ENCODE measurements at places on chromosomes 6 and 20.

- no peak for DNase-seq
Measured at GRCh38 chr6:43606019-43606418, 23.0 kb downstream of the GTPBP2 start.

- DNase-seq, result no peak
Measured at GRCh38 chr6:3546121-3546520, 89.3 kb upstream of the SLC22A23 start.

GRCh38 chr20:8849990-8850389 lies 218.9 kb upstream of the PLCB4 start:
- no peak for DNase-seq

GRCh38 chr6:89186762-89187161 lies 30.4 kb downstream of the GABRR1 start:
- no peak for DNase-seq

- no peak for DNase-seq
Measured at GRCh38 chr6:165804331-165805066, 141.5 kb upstream of the PDE10A start.

DNA sequence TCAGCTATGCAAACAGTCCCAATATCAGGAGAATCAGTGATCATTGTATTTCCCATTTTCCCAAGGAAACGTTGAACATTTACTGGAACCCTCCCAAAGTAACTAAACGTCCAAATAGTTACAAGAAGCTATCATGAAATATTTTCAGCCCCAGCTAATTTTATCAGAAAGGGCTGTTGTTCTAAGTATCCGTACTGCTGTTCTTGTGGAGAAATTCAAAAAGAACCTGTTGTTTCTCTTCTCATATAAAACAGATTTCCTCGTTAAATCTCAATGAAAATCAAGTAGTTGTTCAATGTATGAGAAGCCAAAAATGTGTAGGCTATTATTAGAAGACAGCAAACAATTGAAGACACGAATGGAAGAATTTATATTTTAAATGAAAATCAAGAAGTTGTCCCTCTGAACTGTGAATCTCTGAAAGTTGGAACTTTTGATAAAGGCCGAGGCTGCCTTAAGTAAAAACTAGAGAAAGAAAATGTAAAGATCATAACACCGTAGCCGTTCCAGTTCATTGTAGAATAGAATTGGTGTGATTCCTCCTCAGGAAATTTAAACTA lies 107.7 kb downstream of the HFE start:
- no peak for DNase-seq

DNA sequence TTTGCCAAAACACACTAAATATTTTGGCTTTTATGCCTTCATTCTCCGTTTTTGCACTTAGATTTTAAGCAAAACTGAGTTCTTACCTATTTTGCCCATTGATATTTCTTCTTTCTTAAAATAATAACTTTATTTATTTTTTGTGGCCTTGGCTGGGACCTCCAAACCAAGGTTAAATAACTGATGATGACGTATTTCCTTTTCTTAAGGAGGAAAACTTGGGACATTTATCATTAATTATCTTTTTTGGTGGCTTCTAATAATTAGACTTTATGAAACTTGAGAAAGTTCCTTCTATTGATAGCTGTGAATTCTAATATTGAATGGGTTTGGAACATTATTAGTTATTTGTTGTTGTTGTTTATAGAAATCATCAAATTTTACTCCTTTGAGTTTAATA lies 154.5 kb downstream of the ADGB start:
- DNase-seq, result no peak

GRCh38 chr6:257774-258173 lies 34.5 kb upstream of the DUSP22 start:
- no peak for DNase-seq

GRCh38 chr6:7214468-7214867 lies 98.5 kb downstream of the SSR1 start:
- DNase-seq, result no peak

GRCh38 chr6:71529769-71530168 lies 241.2 kb downstream of the OGFRL1 start:
- no peak for DNase-seq

DNA sequence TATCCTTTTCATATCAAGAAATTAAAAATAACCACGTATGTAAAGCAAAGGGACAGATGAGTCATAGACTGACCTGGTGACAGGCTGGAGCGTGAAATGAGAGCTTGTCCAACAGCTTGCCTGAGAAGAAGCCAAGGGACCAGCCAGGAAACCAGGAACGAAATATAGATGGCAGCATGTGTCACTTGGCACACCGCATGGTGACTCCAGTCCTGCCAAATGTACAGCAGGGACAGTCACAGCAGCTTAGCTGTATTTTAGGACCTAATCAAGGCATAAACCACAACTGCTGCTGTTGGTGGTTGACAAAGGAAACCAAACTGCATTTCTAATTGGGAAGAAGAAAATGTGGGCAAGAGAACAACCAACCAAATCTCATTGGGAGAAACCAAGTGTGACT lies 755.0 kb downstream of the TFAP2A start:
- no peak for DNase-seq

DNA sequence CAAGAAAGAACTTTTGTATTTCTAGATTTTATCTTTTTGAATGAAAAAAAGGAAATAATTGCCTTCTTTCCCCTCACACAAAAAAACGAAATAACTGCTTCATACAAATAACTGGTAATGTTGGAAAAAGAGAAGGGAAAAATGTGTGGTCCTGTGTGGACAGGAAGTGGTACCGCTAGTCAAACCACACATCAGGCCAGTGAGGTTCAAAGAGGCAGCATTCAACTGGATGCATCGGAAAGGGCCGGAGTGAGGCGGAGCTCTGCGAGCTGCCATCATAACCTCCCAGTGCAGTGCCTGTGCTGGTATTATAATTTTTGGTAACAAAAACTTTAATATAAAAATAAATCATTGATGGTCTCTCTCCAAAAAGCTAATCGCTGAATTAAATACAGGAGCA lies 111.2 kb downstream of the IRF4 start:
- no peak for DNase-seq

DNA sequence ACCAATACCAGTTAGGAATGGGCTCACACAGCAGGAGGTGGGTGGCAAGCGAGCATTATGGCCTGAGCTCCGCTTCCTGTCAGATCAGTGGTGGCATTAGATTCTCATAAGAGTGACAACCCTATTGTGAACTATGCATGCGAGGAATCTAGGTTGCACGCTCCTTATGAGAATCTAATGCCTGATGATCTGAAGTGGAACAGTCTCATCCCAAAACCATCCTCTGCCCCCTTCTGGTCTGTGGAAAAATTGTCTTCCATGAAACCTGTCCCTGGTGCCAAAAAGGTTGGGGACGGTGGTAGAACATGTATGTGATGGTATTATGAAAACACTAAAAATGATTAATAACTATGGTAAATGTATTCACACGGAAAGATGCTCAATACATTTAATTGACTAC lies 99.7 kb upstream of the HIVEP1 start:
- DNase-seq, result no peak

GRCh38 chr20:11935212-11936154 lies 17.8 kb downstream of the BTBD3 start:
- DNase-seq, result no peak

- no peak for DNase-seq
Measured at GRCh38 chr6:112592159-112592558, 245.0 kb downstream of the RFPL4B start.

DNA sequence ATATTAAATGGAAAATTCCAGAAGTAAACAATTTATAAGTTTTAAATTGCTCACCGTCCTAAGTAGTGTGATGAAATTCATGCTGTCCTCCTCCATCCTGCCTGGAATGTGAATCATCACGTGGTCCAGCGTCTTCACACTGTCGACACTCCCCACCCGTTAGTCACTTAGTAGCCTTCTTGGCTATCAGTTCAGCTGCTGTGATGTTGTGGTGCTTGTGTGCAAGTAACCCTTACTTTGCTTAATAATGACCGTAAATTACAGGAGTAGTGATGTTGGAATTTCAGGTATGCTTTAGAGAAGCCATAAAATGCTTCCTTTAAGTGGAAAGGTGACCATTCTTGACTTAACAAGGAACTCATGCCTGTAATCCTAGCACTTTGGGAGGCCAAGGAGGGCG lies 25.2 kb downstream of the RIOK1 start:
- DNase-seq, result no peak

GRCh38 chr20:18265441-18265840 lies 22.9 kb upstream of the ZNF133 start:
- no peak for DNase-seq

DNA sequence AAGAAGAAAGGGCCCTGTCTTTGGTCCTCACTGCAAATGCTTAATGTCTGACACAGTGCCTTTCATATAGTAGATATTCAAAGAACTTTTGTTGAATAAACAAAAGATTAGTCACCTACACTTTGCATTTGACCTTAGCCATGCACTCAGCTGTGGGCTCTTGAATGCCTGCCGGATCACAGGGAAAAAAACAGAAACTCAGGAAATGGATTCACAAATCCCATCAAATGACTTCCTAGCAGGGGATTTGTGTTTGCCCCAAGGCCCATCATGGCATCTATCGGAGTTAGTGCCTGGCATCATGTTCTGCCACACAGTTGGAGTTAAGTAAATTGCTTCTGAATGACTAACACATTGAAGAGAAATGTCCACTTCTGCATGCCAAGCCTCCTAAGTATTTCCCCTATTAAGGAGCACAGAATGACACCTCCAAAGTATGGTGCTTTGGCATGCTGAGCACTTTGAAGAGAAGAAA lies 72.3 kb upstream of the DST start:
- peak; percentile 71 for DNase-seq

GRCh38 chr20:25195014-25195961 lies at the start of gene ENTPD6:
Gene ENTPD6, plus strand, starts transcription at chr20:25195712. Its CDS starts 10,825 bp downstream, at chr20:25206537.
- peak; percentile 85 for DNase-seq

DNA sequence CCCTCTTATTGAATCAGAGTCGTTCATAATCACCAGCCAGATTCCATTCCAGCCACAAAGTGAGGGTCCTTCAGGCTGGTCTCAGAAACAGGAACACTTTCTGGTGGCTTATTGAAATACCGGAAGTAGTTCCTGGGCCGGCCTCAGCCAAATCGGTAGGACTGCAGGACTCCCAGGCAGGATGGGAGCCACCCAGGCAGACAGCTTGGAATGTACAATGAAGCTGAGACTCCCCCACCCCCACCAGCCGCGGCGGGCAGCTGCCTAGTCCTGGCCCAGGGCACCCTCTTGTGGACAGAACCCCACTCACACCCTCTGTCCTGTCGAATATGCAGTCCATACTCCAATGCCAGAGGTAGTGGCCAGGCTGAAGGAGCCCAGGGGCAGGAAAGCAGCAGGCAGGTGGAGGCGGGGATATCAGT lies 43.8 kb downstream of the MDFI start:
- DNase-seq, result peak; percentile 77

DNA sequence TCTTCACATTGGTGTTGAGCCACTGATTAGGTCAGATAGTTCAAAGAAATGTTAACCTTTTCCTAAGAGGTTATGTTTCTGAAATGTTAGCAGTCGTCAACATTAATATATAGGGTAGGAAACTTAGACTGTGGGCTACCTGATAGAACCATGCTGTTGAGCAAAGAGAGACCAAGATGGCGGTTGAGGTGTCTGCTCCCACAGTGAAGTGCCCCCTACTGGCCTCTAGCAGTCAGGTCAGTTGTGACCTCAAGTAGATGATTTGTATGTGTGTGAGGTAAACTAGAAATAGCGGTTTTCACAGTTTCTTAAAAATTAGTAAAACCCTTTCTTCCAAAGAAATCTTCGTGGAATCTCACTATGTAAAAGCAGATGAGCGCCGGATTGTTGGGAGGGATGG lies 40.3 kb downstream of the MTHFD1L start:
- DNase-seq, result no peak

DNA sequence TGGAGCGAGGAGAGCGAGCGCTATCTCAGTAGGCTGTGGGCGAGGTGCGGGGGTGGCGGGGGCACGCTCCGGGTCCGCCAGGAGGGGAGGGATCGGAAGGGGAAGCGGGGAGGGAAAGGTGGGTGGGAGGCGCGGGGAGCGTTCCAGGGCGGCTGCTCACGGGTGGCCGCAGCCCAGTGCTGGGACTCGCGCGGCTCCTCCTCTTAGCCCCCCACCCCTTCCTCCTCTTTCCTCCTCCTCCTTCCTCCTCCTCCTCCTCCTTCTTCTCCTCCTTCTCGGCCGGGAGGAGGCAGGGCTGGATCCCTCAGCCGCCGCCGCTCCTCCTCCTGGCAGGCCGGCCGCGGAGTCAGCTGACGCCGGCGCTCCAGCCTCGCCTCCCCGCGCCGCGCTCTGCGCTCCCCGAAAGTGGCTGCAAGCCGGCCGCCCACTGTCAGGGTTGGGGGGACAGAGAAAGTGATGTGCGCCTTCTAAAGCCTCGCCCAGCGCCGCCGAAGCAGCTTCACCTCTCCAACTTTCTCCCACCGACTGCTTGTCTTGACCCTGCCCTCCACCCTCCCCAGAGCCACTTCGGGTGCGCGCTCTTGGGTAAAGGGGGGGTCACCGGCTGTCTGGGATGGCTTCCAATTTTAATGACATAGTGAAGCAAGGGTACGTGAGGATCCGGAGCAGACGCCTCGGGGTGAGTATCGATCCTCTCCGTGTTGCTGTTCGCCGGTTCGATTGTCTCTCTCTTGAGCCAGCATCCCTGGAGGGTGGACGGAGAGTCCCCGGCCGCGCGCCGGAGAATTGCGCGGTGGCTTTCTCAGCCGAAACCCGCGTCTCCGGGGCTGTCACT lies at the start of gene DOK5:
Gene DOK5 (plus strand): TSS at position 260 of the 835 bp plus-strand sequence. CDS start 354 bp downstream, at position 614.
- no peak for DNase-seq

DNA sequence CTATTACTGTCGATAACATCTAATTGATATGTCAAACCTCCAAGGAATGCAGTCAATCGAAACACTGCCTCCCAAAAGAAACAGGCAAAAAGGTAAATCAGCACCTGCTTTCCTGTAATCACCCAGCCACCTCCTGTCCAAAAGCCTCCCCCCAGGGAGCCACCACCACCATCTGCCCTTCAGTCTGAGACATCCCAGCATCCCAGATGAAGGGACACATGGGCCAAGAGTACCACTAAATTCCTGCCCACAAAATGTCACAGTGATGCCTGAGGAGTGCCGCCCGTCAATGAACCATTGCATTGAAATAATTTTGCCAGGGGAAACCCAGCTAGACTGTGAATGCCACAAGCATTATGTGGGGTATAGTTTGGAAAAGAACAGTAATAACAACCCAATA lies 401.7 kb downstream of the ZFAND3 start:
- DNase-seq, result no peak

- no peak for DNase-seq
Measured at GRCh38 chr6:170068496-170068895, 222.4 kb downstream of the DLL1 start.

DNA sequence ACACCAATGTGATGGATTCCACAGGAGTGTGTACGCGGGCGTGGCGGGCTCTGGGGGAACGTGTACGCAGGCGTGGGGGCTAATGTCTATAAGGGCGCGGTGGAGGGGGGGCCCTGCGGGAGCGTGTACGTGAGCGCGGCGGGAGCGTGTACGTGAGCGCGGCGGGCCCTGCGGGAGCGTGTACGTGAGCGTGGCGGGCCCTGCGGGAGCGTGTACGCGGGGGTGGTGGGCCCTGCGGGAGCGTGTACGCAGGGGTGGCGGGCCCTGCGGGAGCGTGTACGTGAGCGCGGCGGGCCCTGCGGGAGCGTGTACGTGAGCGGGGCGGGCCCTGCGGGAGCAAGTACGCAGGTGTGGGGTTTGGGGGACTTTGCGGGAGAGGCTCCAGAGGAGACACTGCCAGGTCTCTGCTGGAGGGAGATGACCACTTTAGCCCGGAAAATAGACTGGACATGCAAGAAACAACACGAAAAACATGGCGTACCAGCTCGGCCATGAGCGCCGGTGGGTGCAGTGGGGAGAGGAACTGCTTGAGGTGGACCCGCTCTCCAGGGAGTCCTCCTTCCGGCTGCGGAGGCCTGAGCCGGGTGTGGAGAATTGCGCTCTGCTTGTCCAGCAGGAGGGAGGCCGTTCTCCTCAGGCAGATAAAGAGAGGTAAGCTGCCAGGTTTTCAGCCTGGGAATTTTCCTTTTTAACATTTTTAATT lies 27.8 kb upstream of the SMOC2 start:
- DNase-seq, result no peak

- no peak for DNase-seq
Measured at GRCh38 chr20:33606118-33606771, 55.9 kb upstream of the C20orf144 start.
